Right renal cortex interstitium (tissue), 3 donors: ENCODE measurements at places on chromosomes 5 and 9.

DNA sequence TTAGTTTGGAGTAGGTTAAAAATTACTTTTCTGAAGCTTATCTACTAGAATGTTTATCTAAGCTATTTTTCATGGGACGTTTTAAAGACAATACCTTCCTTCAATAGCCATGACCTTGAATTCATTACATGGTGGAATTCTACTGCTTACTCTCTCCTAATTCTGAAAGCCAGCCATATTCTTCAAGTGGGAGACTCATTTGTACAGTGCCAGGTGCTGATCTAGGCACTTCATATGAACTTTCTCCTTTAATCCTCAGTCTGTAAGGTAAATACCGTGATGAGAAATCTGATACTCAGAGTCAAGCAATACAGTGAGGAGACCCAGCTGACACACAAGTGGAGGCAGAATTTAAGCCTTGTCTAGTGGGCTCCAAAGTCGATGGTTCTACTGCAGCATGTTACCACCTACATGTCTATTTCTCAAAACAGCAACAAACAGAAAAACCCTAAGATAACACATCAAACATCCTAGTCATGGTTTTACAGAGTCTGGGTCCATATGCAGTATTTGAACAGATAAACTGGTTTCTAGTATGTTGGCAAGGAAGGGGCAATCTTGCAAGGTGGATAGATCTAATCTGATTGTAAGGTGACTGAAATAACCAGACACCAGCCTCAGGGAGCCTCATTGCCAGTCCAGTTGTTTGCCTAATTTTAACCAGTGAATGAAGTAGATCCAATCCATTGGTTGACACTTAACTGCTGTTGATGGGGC, 243.7 kb downstream of the PIK3R1 start:
- no peak for DNase-seq

DNA sequence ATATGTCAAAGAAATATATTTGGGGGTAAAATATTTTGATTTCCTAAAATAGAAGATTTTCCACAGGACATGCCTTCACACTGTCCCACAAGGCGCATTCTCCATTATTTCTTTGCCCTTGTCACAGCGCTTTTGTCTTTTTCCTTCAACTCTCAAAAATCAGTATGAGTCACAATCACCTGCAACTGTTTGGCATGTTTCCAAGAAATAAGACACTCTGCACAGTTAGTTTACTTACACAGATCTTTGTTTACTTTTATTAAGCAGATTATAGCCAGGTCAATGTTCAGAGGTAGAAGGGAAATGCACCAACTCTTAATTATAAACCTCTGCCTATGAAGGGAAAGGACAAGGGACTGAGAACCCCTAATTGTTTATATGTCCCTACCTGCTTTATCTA, 9.5 kb downstream of the CEMIP2 start:
- DNase-seq = no peak

- DNase-seq = no peak
These were observed 45.0 kb downstream of the MRPL36 start for GRCh38 chr5:1754531-1755220.

GRCh38 chr9:34380034-34380510, 3.4 kb upstream of the MYORG start:
- DNase-seq = no peak

DNA sequence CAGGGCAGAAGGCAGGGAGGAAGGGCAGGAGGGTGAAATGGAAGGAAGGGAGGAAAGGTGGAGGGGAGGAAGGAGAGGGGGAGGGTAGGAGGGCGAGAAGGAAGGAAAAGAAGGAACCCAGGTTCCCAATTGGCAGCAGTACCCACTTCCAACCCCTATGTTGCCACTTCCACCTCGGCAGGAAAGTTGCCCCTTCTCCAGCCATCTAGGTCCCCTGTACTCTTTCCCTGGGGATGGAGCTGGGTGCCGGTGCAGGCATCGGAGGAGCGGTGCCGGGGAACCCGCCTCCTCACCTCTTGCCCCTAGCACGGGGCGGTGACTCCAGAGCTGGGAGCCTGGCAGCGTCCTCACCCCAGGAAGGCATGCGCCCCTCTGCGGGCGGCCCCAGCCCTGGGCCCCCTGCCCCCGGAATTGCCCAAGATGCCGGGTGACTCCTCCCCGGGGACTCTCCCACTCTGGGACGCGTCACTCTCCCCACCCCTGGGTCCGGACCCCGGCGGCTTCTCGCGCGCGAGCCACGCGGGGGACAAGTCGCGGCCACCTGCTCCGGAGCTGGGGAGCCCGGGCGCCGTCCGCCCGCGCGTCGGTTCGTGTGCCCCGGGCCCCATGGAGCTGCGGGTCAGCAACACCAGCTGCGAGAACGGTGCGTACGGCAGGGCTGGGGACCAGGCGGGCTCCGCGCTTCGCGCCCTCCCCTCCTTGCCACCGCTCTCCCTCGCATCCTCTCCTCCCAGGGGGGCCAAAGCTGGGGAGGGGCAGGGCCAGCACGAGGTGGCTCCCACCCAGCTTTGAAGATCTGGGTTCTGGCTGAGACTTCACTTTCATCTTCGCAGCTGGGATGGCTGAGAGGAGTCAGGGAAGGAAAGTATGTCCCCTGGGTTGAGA, at the start of gene NIPAL4:
NIPAL4 (plus strand) TSS at position 499 of the 885 bp plus-strand sequence; CDS start at position 607, 108 bp downstream.
- no peak for DNase-seq

- no peak for DNase-seq
These were observed 28.7 kb downstream of the TGFBI start for GRCh38 chr5:136057401-136058038.

- DNase-seq = no peak
These were observed 73.7 kb upstream of the MTAP start for GRCh38 chr9:21728781-21729180.

DNA sequence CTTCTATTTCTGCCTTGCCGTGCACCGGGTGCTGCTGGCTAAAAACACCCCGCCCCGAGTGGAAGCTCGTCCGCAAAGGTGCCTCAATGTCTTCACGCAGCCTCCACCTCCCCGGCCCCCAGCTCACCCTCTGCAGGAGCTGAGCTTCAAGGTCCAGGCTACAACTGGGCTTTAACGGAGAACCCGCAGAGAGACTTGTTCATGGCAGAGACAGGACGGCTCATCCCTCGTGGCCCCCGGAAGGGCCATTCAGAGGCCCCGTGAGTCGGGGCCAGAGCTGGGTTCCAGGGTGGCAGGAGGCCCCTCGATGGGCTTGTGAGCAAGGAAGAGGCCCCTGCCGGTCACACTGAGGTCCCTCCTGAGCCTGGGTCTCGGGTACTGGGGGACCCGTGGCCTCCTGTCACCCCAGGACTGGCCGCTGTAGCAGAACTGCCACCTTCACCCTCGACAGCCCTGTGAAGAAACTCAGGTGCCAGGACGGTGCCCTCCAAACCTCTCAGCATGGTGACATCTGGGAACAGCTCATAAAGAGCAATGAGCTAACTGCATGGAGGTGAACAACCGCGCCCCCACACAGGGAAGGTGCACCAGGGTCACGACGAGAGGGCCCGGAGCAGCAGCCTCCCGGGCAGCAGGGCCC, 58.0 kb upstream of the UBAC1 start:
- no peak for DNase-seq

DNA sequence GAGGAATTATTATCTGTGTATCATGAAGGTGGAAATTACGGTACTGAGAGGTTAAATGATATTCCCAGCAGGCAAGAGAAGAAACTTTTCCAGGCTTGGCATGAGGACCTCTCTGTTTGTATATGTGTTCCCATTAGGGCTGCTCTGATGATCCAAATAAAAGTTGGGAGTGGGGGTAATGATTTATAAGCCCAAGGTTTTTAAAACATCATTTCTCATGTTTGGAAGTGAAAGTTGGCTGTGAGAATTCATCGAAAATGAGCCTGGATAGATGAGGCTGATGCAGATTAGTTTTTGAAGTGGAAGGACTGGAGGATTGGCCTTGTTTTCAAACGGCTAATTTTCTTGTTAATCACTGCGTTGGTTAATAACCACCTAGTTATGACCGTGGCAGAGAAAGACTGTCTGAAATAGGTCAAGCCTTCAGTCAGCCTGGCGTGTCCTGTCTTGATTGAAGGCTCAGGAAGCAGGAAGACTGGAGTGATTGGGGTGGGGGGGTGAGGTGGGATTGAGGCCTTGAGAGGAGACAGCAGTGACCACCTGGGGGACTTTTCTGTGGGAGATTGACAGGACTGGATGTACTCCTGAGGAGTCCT, 391.0 kb upstream of the WWC1 start:
- DNase-seq = no peak

DNA sequence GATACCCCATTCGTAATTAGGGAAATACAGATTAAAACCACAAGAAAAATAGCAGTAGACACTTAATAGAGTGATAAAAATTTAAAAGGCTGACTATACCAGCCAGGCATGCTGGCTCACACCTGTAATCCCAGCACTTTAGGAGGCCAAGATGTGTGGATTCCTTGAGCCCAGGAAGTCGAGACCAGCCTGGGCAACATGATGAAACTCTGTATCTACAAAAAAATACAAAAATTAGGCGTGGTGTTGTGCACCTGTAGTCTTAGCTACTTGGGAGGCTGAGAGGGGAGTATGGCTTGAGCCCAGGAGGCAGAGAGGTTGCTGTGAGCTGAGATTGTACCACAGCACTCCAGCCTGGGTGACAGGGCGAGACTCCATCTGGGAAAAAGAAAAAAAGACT, 72.0 kb downstream of the FCHO2 start:
- no peak for DNase-seq

- DNase-seq = no peak
These were observed 84.2 kb downstream of the MUSK start for GRCh38 chr9:110752766-110753165.

DNA sequence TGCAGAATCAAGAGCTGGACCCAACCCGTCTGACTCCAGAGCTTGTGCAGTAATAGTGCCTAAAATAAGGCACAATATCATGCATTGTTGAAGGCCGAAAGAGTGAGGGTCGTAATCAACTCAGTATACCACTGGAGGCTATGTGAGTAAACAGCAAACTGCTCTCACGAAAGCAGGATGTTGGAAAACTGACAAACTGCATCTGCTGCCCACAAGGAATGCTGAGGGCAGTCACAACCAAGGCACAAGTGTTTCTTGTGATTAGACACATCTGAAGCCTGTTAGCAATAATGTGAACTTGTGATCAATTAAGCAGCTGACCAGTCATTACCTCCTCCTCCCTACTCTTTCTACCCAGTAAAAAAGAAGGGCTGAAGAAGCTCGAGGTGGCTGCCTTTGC, 48.8 kb downstream of the TRPM3 start:
- no peak for DNase-seq

DNA sequence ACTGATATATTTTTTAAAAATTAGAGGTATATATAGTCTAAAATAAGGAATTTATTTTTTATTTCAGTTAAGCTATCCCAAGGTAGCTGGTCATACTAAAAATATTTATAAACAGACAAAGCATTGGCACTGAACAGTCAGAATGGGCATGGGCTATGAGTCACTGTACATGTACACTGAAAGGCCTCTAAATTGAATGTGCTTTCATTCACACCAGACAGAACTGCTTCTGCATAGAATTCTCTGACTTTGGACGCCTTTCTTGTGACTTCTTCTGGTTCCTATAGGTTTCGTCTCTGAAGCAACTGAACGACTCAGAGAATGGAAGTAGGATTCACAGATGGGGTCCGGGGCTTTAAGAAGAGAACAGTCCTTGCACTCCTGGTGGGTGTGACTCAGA, 394.8 kb upstream of the MEF2C start:
- DNase-seq = no peak

DNA sequence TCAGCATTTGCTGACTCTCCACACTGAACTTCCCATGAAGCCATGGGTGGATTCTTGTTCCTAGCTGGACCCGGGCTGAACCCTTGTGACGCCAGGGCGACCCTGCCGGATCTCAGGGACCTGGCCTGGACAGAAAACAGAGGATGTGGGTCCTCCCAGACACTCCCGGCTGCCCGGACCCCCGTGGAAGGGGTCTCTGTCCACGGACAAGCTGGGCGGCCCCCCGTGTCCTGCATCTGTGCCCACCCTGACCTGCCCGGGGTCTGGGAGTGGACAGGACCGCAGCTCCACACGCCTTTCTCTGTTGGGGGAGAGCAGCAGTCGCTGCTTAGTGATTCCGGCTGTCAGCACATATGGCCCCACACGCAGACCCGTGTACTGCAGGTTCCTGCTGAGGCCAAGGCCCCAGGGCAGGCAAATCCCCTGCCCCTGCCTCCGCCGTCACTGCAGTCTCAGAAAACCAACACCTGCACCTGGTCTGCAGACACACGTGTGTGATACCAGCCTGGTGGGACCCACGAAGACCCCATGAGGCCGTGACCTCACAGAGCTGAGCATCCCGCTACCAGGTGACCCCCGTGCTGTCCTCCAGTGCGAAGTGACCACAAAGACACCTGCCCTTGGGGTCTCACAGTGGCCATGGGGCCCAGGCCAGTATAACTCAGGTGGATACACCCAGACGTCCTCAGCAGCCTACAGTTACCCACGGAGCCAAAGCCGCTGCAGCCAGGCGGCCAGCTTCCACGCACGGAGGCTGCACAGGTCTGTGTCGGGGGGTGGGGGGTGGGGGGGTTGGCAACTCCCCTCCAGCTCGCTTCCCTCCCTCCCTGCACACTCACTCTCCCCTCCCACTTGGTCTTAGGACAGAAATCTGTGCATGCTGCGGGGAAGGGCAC, 50.6 kb downstream of the NKD2 start:
- no peak for DNase-seq

DNA sequence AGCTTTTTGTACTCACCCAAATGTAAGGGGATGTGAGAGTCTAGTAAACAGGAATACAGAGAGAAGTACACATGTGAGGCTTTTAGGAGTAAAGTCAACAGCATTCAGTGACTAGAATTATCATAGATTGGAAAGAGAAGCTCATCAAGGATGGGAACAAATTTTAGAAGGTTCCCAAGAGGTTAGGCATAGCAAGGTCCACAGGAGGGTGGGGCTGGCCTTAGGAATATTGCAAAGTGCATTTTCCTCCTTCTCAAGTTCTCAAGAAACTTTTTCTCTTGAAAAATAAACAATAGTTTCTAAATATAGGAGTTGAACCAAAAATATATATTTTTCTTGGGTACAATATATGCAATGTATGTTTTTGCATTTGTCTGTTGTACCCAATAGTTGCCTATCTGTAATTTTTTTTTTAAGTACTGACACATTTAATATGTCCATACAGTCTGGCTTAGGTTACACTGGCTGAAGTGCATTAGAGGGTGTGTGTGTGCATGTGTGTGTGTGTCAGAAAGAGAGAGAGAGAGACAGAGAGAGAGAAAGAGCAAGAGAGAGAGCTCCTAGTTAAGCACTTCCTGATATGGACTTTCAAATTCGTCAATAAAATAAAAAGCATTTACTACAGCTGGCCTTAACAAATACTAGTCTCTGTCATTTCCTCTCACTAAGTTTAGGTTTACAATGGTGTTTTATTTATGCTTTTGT, 62.2 kb downstream of the SNX18 start:
- no peak for DNase-seq
